ENCODE measurements at places on chromosomes 13 and 19. TPM values are rescaled to one million over a fixed set of nuclear protein-coding genes. Genes with fewer than 3 reads are reported as not detected.

DNA sequence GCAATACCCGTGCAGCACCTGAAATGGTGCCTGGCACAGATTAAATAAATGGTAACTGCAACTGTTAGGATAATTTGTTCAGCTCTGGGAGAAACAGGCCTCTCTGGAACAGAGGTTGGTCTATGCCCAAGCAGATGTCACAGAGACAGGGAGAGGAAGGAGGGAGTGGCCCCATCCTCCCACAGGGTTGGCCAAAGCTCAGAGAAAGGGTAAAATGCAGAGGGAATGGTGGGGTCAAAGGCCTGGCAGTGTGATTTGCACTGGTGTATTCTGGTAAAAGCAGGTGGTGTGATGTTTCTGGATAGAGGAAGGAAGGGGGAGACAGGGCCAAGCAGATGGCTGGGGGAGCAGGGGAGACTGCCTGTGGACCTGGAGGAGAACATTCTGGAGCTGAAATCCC, 9.4 kb downstream of the ZSCAN22 start:
- DNase-seq, result no peak

GRCh38 chr19:12695514-12695913, 917 bp downstream of the FBXW9 start:
- DNase-seq, result no peak

GRCh38 chr19:1230783-1231489, 6.9 kb downstream of the CBARP start:
- no peak for DNase-seq

DNA sequence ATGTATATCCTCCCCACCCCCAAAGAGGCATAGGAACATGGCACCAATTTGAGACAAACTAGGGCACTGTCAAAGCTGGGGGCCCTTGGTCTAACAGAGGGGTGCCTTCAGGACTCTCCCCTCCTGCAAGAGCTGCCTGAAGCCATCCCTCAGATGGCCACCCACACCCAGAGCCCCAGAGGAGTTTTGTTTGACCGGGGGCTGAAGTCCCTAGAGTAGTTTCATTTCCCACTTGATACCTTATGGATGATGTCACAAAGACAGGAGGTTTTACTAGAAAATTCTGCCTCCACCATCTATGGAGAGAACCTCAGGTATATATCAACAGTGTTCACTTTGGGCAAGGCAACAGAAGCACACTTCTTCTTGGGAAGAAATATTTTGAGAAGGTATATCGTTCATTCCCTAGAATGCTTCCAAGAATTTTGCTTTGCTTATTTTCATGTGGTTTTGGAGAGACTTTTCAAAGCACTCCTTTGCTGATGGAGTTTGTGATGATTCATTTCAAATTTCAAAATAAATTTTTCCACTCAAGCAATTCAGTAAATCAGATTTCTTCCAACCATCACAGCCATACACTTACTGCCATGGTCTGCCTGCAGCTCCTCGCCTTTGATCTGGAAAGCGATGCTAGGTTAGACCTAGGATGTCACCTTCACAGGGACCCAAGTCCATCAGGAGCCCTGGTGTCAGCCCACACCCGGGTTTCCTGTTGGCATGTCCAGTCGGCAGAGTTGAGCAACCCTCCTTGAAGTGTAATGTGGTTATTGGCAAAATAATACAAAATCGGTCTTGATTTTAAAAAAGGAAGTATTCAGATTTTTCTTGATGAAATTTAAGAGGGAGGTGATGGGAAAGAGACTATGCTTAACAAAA, 207.0 kb downstream of the SHISA2 start:
- no peak for DNase-seq

GRCh38 chr13:24271601-24272451, 37.6 kb upstream of the C1QTNF9 start:
- DNase-seq, result peak; percentile 90

DNA sequence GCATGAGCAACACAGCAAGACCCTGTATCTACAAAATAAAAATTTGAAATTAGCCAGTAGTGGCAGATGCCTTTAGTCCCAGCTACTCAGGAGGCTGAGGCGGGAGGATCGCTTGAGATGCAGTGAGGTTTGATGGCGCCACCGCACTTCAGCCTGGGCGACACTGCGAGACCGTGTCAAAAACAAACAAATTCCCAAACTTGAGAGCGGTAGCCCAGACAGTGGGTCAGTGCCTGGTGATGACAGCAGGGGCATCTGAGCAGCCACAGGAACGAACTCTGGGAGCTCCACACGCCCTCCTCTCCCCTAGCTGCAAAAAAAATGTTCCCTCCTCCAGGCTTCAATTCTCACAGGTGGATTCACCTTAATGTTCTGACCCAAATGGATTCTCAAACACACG, 14.1 kb downstream of the ZNF490 start:
- DNase-seq, result no peak

DNA sequence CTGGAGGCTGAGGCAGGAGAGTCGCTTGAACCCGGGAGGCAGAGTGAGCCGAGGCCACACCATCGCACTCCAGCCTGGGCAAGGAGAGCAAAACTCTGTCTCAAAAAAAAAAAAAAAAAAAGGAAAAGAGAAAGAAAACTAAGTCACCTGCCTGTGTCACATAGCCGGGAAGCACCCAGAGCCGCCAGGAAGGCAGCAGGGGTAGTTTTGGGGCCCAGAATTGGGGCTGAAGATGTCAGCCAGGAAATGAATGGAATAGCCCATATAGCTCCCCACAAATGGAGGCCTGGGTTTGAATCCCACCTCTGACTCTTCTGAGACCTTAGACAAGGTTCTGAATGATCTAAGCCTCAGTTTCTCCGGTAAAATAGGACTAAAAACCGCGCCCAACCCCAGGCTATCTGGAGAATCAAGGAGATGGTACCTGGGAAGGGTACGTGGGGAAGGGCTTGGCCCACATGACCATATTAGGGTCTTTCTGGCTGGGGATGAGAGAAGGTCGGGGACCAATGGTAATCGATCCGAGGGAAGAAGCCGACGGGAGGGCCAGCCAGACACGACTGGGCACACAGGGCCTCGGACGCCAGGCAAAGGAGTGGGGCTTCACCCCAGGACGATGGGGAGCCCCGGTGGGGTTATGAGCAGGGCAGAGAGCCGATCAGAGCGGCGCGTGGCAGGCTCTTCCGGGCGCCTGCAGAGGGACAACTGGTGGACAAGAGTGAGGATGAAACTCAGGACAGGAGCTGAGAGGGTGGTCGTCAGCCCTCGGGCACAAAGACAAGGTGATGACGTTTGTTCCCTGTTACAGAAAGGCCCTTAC, 14.4 kb downstream of the CCDC124 start:
- DNase-seq, result no peak

DNA sequence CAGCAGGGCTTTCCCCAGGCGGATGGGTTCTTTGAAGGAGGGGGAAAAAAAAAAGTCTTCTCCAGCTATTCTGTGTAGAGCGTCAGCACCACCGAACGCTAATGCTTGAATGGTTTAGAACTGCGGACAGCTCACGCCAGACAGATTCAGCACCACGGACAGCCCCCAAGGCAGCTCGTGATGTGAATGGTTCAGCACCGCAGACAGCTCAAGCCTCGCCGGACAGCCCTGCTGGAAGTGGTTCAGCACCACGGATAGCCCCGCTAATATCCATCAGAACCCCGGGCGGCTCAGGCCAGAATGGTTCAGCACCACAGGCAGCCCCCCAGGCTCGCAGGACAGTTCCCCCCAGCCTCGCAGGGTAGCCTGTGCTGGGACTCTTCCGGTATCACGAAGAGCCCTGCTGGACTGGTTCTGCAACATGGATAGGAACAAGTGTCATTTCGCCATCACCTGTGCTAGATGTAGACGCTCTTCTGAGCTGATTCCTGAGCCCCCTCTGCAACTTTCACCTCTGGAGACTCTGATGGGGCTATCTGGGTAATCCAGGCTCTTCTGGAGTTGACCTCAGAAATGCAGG, 4.9 kb upstream of the SMIM17 start:
- peak; percentile 89 for DNase-seq

GRCh38 chr13:26562512-26562890, 5.0 kb downstream of the WASF3 start:
- no peak for DNase-seq

CGB8 gene
- total RNA-seq, result not detected

DNA sequence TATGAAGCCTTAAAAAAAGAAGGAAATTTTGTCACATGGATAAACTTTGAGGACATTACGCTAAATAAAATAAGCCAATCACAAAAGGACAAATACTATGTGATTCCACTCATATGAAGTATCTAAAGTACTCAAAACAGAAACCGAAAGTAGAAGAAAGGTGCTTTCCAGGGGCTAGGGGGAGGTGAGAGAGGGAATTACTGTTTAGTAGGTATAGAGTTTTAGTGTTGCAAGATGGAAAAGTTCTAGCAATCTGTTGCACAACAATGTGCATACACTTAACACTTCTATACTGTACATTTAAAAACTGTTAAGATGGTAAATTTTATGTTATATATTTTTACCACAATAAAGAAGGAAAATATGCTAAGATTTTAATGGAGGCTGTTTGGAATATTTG, 83.0 kb downstream of the POLR1D start:
- DNase-seq, result no peak

DNA sequence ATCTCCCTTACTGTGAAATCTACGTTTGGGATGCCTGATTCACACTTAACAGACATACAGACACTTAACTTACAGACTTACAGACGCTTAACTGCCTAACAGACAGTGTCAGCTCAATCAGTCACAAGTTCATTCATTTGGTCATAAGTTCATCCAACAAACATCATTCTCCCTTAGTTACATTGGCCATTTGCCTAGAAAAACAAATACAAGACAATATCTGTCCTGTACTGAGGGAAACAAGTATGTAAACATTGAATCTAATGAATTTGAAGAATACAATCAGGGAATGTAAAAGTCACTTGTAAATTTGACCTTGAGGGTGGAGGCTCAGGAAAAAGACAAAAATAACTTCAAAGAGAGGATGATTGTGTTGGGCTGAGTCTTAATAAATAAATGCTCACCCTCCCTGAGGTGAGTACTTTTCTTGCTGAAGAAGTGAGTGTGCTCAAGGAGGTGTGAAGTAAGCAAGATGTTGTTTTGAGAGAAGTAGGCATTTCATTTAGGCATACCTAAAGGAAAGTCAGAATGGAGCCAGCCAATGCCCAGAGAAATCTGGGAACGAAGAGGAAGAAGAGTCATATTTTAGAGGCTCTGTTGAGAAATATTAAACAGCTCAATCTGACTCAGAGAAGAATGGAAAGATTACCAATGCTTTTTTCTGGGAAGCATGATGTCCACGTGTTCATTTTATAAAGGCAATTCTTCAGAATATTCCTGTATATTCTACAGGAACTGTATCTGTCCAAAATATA, 958.4 kb upstream of the SLC10A2 start:
- no peak for DNase-seq

ZNF552 gene
- total RNA-seq, result 3.0 TPM

OR10H1 gene
- total RNA-seq, result not detected

DNA sequence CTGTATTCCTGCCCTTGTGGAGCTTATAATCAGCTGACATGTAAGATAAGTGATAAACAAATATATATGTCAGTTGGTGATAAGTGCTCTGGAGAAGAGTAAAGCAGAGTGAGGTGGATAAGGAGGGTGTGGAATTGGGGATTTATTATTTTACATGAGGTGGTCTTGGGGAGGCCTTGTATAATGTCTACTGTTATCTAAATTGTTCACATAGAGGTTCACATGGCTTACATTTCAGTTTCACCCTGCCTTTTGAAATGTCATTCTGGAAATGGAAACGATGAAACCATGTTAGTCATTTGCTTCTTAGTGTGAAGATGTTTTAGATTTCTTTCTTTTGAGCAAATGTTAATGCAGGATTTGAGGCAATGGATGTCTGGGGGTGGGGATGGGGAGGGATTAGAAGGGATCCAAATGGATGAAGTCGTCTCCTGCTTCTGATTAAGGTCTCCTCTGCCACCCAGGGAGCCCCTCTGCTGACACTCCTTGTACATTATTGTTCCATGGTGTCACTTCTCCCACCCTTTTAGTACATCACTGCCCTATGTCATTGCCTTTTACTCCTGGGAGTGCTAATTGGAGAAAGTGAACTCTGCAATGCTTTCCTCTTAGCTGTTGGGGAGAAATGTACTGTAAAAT, 14.0 kb downstream of the B3GLCT start:
- no peak for DNase-seq

DNA sequence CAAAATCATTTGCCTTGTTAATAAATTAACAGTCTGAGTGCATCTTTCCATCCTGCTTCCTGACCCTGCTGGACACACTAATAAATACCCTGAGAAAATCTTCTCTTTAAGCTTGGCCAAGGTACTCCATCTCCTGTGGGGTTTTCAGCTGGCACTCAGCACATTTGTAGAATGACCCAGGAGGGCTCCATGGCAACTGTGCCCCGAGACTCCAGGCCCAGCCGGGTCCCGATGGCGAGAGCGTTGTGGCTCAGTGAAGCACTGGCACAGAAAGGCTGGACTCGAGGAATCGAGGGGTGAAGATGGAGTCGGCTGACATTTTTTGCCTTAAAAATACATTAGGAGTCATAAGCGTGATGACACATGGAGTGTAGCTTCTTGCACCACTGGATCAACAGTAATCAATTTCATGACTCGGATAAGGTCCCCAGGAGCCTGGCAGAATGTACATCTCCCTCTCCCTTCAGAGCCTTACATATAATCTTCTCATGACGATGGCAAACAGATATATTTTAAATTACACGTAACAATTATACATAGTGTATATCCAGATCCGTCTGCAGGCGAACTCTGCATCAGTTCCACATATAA, 85.4 kb downstream of the SLC7A1 start:
- no peak for DNase-seq

All from cardiac septum (tissue), 1 donor.